Fibroblast of lung (primary cell): ENCODE measurements at places on chromosomes 16 and 17.

GRCh38 chr16:12971241-12971640 lies 69.8 kb downstream of the SHISA9 start:
- no peak overlapping the region for H3K4me3 ChIP-seq
- H3K36me3 ChIP-seq, result no peaks in the 10 kb centered on the region
- no peak for DNase-seq
- H3K4me1 ChIP-seq, result no peaks in the 10 kb centered on the region
- H3K27ac ChIP-seq, result no peak overlapping the region

- peaks cover 5% of the 10 kb centered on the region for H3K27me3 ChIP-seq
- no peak overlapping the region for H3K27ac ChIP-seq
- H3K4me3 ChIP-seq, result no peak overlapping the region
- no peak for DNase-seq
- no peaks in the 10 kb centered on the region for H3K36me3 ChIP-seq
- H3K4me1 ChIP-seq, result peaks cover 3% of the 10 kb centered on the region
These were observed 13.4 kb downstream of the WFDC1 start for GRCh38 chr16:84308120-84308519.

- H3K4me1 ChIP-seq, result peaks cover 10% of the 10 kb centered on the region
- DNase-seq, result peak; percentile 96
- H3K36me3 ChIP-seq, result no peaks in the 10 kb centered on the region
- H3K27ac ChIP-seq, result peak overlapping the region; percentile 66
These were observed 5.6 kb upstream of the CIITA start for GRCh38 chr16:10871157-10871991.

DNA sequence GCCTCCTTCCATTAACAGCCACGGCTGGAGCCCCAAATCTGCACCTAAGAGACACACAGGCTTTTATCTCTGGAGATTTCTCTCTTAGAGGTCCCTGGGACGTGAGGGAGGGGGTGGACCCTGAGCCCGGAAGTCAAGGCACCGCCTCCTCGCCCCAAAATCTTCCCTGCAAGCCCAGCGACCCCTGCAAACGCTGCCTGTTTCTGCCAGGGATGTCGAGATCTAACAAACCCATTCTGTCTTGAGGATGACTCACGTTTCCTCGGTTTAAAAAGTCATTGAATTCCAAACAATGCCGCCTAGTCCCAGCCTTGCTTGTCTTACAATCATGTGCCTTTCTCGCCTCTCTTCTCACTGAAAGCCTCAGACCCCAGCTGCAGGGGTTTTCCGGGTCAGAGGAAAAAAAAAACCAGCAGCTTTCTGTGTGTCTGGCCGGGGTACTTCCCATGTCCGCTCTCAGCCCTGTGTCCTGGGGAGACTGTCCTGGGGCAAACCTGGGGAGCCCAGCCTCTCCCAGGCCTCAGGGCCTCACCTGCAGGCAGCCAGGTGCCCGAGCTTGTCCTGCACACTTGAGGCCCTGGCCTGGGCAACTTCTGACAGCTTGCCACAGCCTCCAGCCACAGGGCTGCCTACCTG lies 15.4 kb downstream of the ARL2BP start:
- peak; percentile 79 for DNase-seq
- peak overlapping the region; percentile 25 for H3K4me3 ChIP-seq
- H3K4me1 ChIP-seq, result no peaks in the 10 kb centered on the region
- no peaks in the 10 kb centered on the region for H3K36me3 ChIP-seq
- peak overlapping the region; percentile 14 for H3K27ac ChIP-seq

- no peak for DNase-seq
- H3K4me3 ChIP-seq, result no peak overlapping the region
- no peaks in the 10 kb centered on the region for H3K36me3 ChIP-seq
- no peaks in the 10 kb centered on the region for H3K4me1 ChIP-seq
These were observed 1377.6 kb downstream of the CDH11 start for GRCh38 chr16:63744077-63744874.

DNA sequence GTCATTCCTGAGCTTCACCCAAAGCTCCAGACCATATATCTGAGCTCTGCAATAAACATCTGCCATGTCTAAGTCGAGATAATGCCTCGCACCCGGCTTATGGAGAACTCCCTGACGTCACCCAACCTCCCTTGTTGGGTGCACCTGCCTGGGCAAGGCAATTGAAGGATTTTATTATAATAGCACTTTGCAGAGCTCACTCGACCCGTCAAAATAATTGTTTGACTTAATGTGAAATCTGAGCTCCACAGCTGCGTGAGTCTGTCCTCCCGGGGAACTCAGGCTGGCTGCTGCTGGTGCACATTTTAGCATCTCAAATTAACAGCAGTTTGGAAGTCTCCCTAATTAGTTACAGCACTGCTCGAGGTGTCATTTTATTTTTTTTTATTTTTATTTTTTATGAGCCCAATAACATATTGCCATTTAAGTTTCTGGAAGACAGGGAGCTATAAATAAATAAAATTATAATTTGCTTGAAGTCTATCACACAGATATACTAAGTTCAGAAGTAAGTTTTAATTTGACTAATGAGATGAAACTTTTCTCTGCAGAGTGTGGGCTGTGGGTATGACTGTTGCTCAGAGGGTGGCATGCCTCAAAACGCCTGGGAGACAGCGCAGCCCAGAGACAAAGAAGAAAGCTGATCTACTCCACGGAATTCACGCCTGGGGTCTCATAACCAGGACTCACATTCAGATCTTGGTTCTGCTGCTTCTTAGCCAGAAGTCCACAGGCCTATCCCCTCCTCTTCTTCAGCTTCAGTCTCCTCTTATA lies 401.4 kb upstream of the C16orf82 start:
- H3K27ac ChIP-seq, result no peak overlapping the region
- no peak for DNase-seq
- H3K4me3 ChIP-seq, result no peak overlapping the region
- no peaks in the 10 kb centered on the region for H3K4me1 ChIP-seq

DNA sequence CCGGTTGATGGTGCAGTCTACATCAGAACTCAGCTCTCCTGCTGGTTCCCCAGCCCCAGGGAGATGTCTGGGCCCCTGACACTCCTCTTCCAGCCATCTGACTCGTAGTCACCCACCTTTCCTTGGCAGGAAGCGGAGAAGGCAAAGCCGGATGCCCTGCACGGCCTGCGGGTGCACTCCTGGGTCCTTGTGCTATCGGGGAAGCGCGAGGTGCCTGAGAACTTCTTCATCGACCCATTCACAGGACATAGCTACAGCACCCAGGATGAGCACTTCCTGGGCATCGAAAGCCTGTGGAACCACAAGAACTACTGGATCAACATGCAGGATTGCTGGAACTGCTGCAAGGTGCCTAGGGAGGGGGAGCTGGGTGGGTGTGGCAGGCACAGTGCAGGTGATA lies 12.7 kb downstream of the DRC7 start:
- no peak for DNase-seq
- H3K4me3 ChIP-seq, result no peak overlapping the region
- H3K27me3 ChIP-seq, result peaks cover 9% of the 10 kb centered on the region

GRCh38 chr16:51531271-51531670 lies 380.2 kb upstream of the SALL1 start:
- H3K4me1 ChIP-seq, result no peaks in the 10 kb centered on the region
- no peaks in the 10 kb centered on the region for H3K36me3 ChIP-seq
- DNase-seq, result no peak

- no peak within 1 kb of the TSS for H3K27ac ChIP-seq
- peak within 1 kb of the TSS; percentile 15 for H3K4me3 ChIP-seq
- no peaks in the 10 kb centered on the region for H3K36me3 ChIP-seq
- DNase-seq, result peak; percentile 23
These were observed at the start of gene SRCIN1 for GRCh38 chr17:38605841-38606645. SRCIN1 (minus strand) TSS chr17:38605952; CDS start chr17:38605705, 247 bp downstream.

GRCh38 chr17:49971848-49972485 lies 3.0 kb downstream of the DLX4 start:
- no peak overlapping the region for H3K4me3 ChIP-seq
- no peak for DNase-seq
- H3K27ac ChIP-seq, result no peak overlapping the region
- H3K36me3 ChIP-seq, result no peaks in the 10 kb centered on the region
- H3K4me1 ChIP-seq, result peaks cover 5% of the 10 kb centered on the region

- no peaks in the 10 kb centered on the region for H3K27me3 ChIP-seq
- H3K36me3 ChIP-seq, result peaks cover 25% of the 10 kb centered on the region
- no peak overlapping the region for H3K27ac ChIP-seq
- no peaks in the 10 kb centered on the region for H3K4me1 ChIP-seq
These were observed 150.3 kb downstream of the AATF start for GRCh38 chr17:37098910-37099664.

GRCh38 chr17:40062329-40063186 lies at the start of gene THRA:
THRA (plus strand) TSS chr17:40062965; CDS start chr17:40074489, 11,524 bp downstream.
- no peak for DNase-seq
- no peaks in the 10 kb centered on the region for H3K27me3 ChIP-seq
- peaks cover 18% of the 10 kb centered on the region for H3K4me1 ChIP-seq
- peak within 1 kb of the TSS; percentile 93 for H3K4me3 ChIP-seq

DNA sequence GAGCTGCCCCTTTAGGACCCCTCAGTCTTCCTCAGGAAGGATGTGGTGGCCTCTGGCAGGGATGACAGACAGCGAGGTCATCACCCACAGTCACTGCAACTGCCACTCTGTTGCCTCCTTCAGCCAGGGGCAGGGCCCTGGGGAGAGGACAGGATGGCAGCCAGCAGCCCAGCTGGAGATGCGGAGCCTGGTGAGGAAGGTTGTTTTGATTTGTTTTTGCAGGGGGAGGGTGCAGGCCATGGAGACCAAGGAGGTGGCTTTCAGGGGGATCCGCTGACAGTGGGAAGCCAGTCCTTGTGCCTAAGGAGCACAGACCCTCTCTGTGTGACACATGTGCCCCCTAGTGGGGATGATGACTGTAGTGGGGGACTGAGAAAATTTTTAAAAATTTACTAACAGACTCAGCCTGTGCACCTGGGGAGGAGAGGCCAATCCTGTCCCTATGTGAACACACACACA lies 7.4 kb downstream of the PRCD start:
- DNase-seq, result peak; percentile 59
- peak overlapping the region; percentile 88 for H3K27ac ChIP-seq
- H3K27me3 ChIP-seq, result no peaks in the 10 kb centered on the region
- H3K36me3 ChIP-seq, result no peaks in the 10 kb centered on the region

DNA sequence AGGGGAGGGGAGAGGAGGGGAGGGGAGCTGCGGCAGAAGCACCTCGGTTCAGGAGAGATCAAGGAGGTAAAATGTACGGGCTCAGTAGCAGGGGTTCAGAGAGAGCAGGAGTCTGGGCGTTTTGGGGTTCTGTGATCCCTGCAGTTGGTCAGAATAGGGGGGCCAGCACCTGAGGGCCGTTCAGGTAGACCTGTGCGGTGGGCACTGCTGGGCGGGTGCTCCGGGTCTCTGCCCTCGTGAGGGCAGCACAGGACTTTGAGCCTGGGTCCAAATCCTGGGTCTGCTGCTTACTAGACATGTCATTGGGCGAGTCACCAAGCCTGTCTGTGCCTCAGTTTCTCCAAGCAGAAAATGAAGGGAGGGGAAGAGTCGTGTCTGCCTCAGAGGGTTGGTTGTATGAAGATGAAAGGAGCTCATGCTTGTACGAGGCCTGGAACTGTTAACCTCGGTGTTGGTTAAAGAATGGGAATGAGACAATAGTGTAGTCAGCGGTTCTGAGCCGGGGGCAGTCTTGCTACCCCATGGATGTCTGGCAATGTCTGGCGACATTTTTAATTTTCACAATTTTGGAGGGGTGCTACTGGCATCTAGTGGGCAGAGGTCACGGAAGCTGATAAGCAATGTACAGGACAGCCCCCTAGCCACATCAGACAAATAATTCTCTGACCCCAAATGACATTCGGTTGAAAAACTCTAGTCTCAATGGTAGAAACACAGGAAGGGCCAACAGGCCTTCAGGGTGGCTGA lies 35.4 kb downstream of the OR1D5 start:
- H3K27ac ChIP-seq, result no peak overlapping the region
- no peaks in the 10 kb centered on the region for H3K36me3 ChIP-seq
- no peak overlapping the region for H3K4me3 ChIP-seq
- H3K4me1 ChIP-seq, result no peaks in the 10 kb centered on the region
- no peaks in the 10 kb centered on the region for H3K27me3 ChIP-seq

DNA sequence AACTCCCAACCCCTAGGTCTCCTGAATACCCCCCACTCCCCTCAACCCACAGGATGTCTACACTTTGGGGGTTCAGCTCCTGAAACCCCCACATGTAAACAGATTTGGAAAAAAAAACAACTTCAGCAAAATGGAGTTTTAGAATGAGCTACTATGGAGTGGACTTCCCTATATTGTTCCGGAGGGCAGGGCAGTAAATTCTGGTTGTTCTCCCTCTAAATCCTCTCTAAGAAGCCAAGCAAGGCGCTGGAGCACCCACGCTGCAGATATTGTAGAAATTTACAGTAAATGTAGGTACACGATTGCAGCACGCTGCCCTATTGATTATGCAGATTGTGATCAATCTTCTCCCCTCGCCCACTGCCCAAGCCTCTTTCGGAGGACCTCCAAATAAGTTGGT lies 8.5 kb upstream of the ZFHX3 start:
- peak overlapping the region; percentile 71 for H3K4me3 ChIP-seq
- no peak for DNase-seq
- H3K27me3 ChIP-seq, result no peaks in the 10 kb centered on the region
- H3K27ac ChIP-seq, result peak overlapping the region; percentile 90
- peaks cover 28% of the 10 kb centered on the region for H3K4me1 ChIP-seq
- H3K36me3 ChIP-seq, result no peaks in the 10 kb centered on the region

- H3K4me3 ChIP-seq, result no peak overlapping the region
- no peak for DNase-seq
- no peaks in the 10 kb centered on the region for H3K36me3 ChIP-seq
- no peaks in the 10 kb centered on the region for H3K27me3 ChIP-seq
- no peaks in the 10 kb centered on the region for H3K4me1 ChIP-seq
- no peak overlapping the region for H3K27ac ChIP-seq
These were observed 366.0 kb downstream of the SOX9 start for GRCh38 chr17:72486806-72487205.

GRCh38 chr17:50935221-50935995 lies 69.3 kb upstream of the TOB1 start:
- H3K27me3 ChIP-seq, result no peaks in the 10 kb centered on the region
- no peak for DNase-seq
- no peak overlapping the region for H3K4me3 ChIP-seq
- peaks cover 7% of the 10 kb centered on the region for H3K4me1 ChIP-seq
- H3K36me3 ChIP-seq, result no peaks in the 10 kb centered on the region
- no peak overlapping the region for H3K27ac ChIP-seq

GRCh38 chr16:56936491-56936890 lies 4.5 kb downstream of the HERPUD1 start:
- H3K27ac ChIP-seq, result no peak overlapping the region
- H3K27me3 ChIP-seq, result no peaks in the 10 kb centered on the region
- H3K4me1 ChIP-seq, result no peaks in the 10 kb centered on the region
- DNase-seq, result peak; percentile 80
- H3K4me3 ChIP-seq, result no peak overlapping the region
- peaks cover 26% of the 10 kb centered on the region for H3K36me3 ChIP-seq

GRCh38 chr17:40978575-40979151 lies 5.5 kb downstream of the KRT40 start:
- peaks cover 6% of the 10 kb centered on the region for H3K4me1 ChIP-seq
- H3K27ac ChIP-seq, result no peak overlapping the region
- no peaks in the 10 kb centered on the region for H3K36me3 ChIP-seq
- no peak for DNase-seq
- H3K27me3 ChIP-seq, result no peaks in the 10 kb centered on the region
